ENCODE measurements at places on chromosomes 2 and 18.

GRCh38 chr2:61807036-61807757 lies 46.7 kb downstream of the FAM161A start:
- no peak for DNase-seq

GRCh38 chr2:188369365-188369764 lies 77.7 kb downstream of the GULP1 start:
- DNase-seq, result no peak

DNA sequence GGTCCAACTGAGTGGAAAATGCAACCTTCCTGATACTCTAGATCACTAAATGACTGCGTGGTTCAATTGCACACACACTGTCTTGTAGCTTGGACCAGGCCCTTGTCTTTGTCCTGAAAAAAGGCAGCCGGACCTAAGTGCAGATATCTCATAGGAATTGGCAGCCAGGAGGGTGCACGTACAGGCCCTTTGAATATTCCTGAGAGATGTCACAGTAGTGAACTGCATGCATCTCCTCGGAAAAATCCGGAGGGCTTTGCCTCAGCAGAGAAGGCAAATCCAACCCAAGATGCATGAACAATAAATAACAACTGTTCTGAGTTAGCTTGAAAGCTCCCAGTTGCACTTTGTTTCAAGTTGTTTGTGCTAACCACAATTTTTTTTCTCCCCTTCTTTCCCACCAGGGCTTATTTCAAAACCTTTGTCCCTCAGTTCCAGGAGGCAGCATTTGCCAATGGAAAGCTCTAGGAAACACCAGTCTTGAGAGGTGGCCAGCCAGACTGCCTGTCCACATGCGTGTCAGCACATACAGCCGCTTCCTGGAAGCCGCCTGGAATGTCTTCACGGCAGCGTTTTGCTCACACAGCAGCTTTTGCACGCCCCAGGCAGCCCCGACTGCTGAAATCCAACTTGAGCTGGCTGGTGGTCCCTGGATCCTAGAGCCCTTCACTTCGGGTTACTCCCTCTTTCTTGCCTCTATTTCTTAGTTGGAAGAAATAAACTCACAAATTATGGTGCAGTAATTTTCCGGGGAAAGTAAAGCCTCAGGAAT lies 54.4 kb upstream of the FOSL2 start:
- no peak for DNase-seq

DNA sequence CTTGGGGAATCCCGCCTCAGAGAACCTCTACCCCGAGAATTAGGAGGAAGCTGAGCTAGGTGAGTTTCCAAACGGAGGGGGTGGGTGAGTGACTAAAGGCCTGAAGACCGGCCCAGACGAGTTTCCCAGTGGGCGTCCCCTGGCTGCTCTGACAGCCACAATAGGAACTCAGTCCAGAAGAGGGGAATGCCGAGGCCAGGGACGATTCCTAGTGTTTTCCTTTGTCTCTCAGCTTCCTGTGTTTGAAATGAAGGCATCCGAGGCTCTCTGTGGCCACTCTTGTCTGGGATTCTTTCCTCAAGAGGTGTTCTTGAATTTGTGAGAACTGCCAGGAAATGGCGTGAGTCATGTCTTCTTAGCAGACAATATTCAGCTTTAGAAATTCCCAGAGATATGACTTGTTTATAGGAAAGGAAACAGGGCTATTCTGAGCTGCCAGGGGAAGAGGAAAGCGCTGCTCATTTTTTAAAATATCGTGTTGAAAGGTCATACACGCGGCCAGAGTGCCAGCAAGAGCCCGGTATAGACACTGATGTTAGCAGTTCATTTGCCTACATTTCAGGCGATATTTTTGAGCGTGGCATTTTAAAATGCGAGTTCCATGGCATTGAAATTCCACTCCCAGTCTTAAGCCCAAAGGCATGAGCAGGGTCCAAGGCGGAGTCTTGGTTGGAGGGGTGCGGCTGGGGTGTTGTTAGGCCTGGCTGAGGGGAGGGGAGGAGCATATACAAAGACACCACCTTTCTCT lies 169.1 kb upstream of the KLF7 start:
- no peak for DNase-seq

DNA sequence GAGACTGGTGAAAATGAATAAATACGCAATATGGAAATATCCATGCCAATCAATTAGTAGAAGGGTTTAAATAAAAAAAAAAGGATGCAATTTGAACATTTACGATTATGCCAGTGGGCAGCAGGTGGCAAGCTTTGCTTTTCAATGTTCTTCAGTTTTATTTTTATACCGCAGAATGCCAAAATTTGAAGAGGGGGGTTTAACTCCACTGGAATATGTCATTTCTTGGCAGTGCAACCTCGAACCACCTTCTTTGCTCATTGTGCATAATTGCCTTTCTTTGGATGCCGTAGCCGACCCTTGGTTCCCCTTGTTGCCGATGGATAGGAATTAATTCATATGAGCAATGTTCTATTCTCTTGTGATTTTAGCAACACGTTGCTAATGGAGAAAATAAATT lies 88.0 kb downstream of the LTBP1 start:
- DNase-seq, result no peak

DNA sequence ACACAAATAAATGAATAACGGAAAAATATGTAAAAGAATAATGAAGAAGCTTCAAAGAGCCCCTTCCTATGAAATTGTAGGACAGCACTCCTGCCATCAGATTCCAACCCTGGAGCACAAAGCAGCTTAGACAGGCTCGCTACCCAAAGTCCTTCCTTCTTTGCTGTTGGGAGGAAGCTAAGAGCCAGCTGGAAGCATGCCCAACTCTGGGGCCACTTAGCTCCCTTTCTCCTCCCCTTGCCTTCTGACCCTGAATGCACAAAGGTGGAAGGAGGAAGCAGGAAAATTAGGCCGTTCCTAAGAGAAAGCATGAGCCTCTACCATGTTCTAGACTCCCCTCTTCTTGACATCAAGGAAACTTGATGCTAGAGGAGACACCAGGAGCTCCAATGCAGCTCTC lies 700.8 kb downstream of the RNF144A start:
- DNase-seq, result no peak

DNA sequence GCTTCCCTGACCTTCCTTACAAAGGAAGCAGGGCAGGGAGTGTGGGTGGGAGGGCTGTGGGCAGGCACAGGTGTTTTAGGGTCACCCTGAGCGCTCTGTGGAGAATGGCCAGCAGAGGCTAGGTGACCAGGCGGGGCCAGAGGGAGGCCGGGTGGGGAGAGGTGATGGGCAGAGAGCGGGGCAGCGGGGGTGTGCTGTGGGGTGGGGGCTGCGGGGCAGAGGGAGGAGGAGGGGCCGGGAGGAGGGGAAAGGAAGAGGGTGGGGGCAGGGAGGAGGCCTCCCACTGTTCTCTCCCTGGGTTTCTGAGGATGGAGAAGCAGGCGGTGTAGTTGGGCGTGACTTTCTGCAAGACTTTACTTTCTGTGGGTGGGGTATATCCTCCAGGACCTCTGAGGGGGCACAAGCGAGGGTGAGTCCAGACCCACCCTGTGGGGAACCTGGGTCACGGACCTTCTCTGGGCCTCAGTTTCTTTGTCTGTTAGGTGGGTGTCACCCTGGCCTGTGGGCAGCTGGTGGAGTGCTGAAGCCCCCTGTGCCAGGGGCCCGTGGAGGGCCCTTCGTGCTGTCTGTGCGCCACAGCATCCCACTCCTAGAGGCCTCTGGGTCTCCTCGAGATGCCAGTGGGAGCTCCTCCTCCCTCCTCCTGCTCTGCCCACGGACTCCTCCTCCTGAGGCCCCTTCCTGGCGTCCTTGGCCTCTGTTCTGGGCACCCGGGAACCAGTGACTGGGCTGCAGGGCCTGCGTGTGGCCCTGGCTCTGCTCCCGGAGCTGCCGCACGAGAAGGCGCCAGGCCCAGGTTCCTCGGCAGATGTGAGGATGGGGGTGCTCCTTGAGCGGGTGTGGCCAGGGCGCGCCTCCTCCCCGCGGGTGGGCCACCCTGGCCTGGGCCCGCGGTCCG lies 6.3 kb upstream of the NEU4 start:
- no peak for DNase-seq

DNA sequence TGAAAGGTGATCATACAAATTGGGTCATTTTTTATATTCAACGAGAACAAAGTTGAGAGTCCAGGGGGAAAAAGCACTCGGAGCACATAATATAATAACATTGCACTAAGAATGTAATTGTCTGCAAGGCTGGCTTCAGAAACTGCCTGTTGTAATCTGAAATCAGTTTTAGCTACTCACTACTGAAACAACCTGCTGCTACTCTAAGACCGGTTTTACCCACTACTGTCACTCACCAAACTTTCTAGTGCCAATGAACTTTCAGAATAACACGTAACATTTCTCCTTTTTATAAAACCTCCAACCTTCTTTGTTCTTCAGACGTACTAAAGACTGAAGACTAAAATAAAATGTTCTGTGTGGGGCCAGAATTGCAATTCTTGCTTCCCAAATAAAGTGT lies 11.5 kb upstream of the CYB5A start:
- DNase-seq, result no peak

GRCh38 chr18:34932792-34933466 lies 108.3 kb upstream of the MAPRE2 start:
- DNase-seq, result no peak

DNA sequence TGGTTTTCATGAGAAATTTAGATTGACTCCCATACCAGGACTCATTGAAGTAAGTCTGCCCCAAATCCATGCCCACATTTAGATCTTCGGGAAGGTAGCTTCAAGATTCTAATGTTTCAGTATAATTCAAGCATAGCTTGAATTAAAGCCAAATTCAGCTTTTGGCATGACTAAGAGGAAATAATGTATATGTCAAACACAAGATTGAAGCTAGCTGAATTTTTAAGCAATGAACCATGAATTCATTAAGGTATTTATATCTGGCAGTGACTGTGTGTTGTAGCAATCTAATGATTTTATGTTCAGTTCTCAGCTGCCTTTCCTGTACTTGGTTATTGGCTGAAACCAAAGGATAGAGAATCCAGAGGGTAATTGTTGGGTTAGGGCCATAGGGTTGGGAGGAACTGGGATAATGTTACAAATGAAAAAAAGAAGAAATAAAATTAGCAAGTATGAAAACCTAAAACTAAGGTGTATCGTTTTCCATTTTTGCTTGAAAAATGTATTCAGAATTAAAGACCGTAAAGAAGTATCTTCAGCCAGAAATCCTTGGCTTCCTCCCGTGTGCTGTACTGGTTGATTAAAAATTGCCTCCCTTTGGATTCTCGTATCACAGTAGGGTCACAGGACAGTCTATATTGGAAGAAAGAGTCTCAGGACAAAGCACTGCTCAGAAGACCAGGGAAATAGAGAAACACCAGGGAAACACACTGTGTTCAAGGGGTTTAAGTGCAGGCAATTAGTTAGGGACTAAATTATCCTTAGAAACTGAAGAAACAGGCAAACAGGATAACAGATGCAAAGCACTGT lies 119.0 kb upstream of the FN1 start:
- no peak for DNase-seq

DNA sequence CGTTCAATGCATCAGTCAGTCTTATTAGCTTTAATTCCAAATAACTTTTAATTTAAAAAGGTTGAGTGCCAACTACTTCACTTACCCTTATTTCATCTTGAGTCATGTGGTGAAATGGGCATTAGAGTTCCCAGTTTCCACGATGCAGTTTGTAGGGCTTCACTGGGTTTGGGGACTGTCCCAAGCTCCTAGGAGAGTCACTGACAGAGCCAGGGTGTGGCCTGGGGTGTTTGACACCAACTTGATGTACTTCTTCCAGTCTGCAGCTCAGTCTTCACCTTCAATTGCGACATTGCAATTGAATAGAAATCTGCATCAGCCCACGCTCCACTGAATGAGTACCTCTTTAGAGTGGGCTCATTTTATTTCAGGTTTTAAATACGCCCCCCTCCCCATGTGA lies 165.3 kb downstream of the ARL4C start:
- no peak for DNase-seq

DNA sequence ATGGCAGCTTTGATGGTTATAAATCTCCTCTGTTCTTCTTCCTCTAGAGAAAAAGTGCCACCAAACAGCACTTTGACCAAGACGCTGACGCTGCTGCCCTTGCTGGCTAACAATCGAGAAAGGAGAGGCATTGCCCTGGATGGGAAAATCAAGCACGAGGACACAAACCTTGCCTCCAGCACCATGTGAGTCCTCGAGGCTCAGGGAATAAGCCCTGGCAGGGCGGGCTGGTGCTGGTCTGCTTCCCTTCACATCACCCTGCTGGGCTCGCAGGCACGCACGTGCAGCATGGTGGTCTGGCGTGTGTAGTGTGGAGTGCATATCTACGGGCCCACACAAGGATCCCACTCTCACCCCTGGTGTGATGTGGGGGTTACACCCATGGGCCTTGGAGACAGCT lies 19.4 kb upstream of the DGKD start:
- DNase-seq, result no peak

GRCh38 chr18:2856547-2857170 lies 9.9 kb downstream of the EMILIN2 start:
- DNase-seq, result no peak

DNA sequence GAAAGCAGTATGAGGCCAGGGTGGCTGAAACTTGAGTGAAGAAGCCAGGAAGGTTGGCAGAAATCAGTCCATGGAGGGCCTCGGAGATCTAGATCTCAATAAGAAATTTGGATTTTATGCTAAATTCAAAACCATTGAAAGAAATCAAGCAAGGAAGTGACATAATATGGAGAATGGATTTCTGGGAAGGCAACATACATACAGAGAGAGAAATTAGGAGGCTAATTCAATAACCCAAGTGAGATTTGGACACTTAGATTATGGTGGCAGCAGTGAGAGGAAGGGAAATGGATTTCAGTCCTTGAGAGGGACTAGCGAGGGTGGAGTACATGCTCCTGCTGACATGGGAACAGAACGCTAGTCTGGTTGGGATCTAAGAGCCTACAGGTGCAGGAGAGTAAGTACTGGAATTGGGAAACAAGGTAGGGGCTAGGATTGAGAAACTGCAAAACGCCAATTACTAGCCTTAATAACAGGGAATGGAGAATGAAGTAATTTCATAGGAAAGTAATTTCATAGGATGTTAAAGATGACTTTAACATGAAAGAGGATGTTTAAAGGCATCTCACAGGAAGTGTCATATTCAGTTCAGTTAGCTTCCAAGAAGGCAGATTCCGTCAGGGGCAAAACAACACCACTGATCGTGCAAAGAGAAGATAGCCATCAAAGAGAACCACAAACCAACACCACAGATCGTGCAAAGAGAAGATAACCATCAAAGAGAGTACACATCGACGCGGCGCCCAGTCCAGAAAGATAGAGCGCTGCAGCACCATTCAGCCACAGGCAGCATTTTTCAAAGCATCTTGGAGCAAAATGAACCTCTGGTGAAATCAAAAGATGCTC lies 27.2 kb downstream of the CDKL4 start:
- peak; percentile 6 for DNase-seq

GRCh38 chr2:152874955-152875354 lies 156.5 kb downstream of the ARL6IP6 start:
- DNase-seq, result no peak

Data from stimulated activated CD8-positive, alpha-beta memory T cell treated with anti-CD3 and anti-CD28 coated beads, Interleukin-4, amount 100 ng/mL, for 1 hour (primary cell).